ENCODE measurements at places on chromosomes 1 and 21. TPM values are rescaled to one million over a fixed set of nuclear protein-coding genes. Genes with fewer than 3 reads are reported as not detected.

DNA sequence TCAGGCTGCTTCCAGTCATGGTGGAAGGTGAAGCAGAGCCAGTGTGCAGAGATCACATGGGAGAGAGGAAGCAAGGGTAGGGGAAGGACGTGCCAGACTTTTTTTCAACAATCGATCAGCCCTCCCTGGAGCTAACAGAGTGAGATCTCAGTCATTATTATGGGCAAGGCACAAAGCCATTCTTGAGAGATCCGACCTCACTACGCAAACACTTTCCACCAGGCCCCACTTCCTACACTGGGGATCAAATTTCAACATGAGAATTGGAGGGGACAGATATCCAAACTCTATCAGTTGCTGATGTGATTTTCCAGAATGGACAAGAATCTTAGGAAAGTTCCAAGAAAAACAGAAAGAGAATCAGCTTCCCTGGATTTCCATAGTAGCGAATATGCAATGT is 60.5 kb downstream of the BACE2 start:
- no peak for DNase-seq

- no peak for DNase-seq
Observed at GRCh38 chr1:66372522-66373101, 161.3 kb upstream of the SGIP1 start.

GRCh38 chr1:21161842-21162241 is 14.9 kb downstream of the EIF4G3 start:
- DNase-seq = no peak

SLC16A4 gene
- 13.8 TPM for total RNA-seq

TMPRSS15 gene
- total RNA-seq = not detected
